ENCODE measurements at places on chromosomes 13 and 19. TPM values are rescaled to one million over a fixed set of nuclear protein-coding genes. Genes with fewer than 3 reads are reported as not detected.

- no peaks in the 10 kb centered on the region for H3K4me1 ChIP-seq
- DNase-seq = no peak
- no peaks in the 10 kb centered on the region for H3K36me3 ChIP-seq
- H3K27ac ChIP-seq = no peak overlapping the region
- H3K4me3 ChIP-seq = no peak overlapping the region
Observed at GRCh38 chr13:50303963-50304721, 288.9 kb downstream of the KCNRG start.

DNA sequence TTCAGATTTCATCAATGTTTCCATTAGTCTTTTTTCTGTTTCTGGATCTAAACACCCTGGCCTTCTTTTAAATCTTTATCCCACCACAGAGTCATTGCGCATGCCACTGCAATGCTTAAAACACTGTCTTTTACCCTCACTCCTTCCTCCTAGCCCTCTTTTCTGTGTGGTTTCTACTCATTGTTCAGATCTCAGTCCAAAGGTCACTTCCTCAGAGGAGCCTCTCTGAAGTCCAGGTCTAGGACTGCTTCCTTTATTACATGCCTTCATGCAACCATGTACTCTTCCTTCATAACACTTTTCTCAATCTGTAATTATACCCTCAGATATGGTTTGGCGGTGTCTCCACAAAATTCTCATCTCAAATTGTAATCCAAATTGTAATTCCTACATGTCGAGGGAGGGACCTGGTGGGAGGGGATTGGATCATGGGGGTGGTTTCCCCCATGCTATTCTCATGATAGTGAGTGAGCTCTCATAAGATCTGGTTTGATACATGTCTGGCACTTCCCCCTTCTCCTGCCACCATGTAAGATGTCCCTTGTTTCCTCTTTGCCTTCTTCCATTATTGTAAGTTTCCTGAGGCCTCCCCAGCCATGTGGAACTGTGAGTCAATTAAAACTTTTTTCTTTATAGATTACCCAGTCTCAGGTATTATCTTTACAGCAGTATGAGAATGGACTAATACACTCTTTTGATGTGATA is 808.9 kb downstream of the DIAPH3 start:
- no peak overlapping the region for H3K4me3 ChIP-seq
- no peaks in the 10 kb centered on the region for H3K36me3 ChIP-seq
- H3K27ac ChIP-seq = no peak overlapping the region
- no peak for DNase-seq
- H3K4me1 ChIP-seq = no peaks in the 10 kb centered on the region
- no peaks in the 10 kb centered on the region for H3K27me3 ChIP-seq

DNA sequence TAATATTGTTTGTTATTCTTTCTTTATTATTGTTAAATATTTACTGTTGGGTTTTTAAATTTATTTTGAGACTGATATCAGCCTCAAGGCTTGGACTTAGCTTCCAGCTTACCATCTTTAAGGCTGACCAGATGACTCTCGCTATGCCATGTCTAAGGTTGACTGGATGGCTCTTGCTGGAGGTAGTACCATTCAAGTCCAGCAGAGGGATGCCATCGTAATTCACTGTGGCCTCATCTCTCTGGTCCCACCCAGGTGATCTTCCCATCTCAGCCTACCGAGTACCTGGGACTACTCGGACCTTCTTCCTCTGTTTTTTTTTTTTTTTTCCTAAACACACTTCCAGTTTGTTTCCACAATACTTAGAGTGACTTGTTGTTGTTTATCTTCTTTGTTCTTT is 41.7 kb upstream of the ZNF91 start:
- no peaks in the 10 kb centered on the region for H3K36me3 ChIP-seq
- no peak overlapping the region for H3K4me3 ChIP-seq
- H3K4me1 ChIP-seq = no peaks in the 10 kb centered on the region
- no peak overlapping the region for H3K27ac ChIP-seq

GRCh38 chr13:91304741-91305140 is 42.7 kb upstream of the MIR17HG start:
- H3K27ac ChIP-seq = no peak overlapping the region
- H3K4me3 ChIP-seq = no peak overlapping the region
- H3K36me3 ChIP-seq = no peaks in the 10 kb centered on the region
- no peaks in the 10 kb centered on the region for H3K4me1 ChIP-seq
- no peak for DNase-seq
- H3K27me3 ChIP-seq = peaks cover 2% of the 10 kb centered on the region

- peaks cover 14% of the 10 kb centered on the region for H3K4me1 ChIP-seq
- H3K27me3 ChIP-seq = peaks cover 34% of the 10 kb centered on the region
- no peak for DNase-seq
- H3K4me3 ChIP-seq = no peak overlapping the region
- peaks cover 14% of the 10 kb centered on the region for H3K36me3 ChIP-seq
- no peak overlapping the region for H3K27ac ChIP-seq
Observed at GRCh38 chr19:14056741-14057356, 5.0 kb downstream of the PALM3 start.

DNA sequence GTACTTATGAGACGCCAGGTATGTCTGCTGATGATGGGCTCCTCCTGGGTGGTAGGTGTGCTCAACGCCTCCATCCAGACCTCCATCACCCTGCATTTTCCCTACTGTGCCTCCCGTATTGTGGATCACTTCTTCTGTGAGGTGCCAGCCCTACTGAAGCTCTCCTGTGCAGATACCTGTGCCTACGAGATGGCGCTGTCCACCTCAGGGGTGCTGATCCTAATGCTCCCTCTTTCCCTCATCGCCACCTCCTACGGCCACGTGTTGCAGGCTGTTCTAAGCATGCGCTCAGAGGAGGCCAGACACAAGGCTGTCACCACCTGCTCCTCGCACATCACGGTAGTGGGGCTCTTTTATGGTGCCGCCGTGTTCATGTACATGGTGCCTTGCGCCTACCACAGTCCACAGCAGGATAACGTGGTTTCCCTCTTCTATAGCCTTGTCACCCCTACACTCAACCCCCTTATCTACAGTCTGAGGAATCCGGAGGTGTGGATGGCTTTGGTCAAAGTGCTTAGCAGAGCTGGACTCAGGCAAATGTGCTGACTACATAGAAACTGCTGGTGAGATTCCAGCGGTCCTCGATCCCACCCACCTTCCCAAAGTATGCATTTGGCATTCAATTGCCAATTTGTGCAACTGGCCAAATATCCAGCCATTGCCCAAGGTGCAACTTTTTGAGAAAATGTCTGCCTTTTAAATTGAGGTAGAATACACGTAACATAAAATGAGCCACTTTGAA is 10.2 kb downstream of the OR2Z1 start:
- H3K4me3 ChIP-seq = no peak overlapping the region
- no peak overlapping the region for H3K27ac ChIP-seq
- H3K4me1 ChIP-seq = no peaks in the 10 kb centered on the region
- DNase-seq = peak; percentile 18
- H3K36me3 ChIP-seq = no peaks in the 10 kb centered on the region
- H3K27me3 ChIP-seq = no peaks in the 10 kb centered on the region

GRCh38 chr13:41231786-41232185 is 31.6 kb downstream of the MTRF1 start:
- no peaks in the 10 kb centered on the region for H3K4me1 ChIP-seq
- H3K4me3 ChIP-seq = no peak overlapping the region
- no peaks in the 10 kb centered on the region for H3K27me3 ChIP-seq
- H3K36me3 ChIP-seq = peaks cover 38% of the 10 kb centered on the region

DNA sequence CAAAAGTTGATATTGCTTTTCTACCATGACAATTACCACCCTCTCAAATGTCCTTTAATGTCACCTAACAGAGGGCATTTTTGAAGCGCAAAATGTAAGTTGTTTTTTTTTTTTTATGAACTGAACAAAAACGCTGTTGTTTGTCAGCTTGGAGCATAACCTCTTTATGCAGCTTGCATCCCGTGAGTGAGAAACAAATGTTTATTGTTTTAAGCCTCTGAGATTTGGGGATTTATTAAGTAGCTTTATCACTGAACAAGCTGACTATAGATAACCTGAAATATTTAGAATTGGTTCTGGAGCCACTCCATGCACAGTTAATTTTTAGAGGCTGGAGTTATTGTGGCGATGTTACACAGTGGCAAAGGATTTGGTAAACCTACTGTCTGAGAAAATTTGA is 80.1 kb upstream of the ATXN8OS start:
- no peak overlapping the region for H3K4me3 ChIP-seq
- no peak for DNase-seq
- no peaks in the 10 kb centered on the region for H3K36me3 ChIP-seq
- no peaks in the 10 kb centered on the region for H3K4me1 ChIP-seq
- H3K27me3 ChIP-seq = no peaks in the 10 kb centered on the region
- H3K27ac ChIP-seq = no peak overlapping the region

- H3K27me3 ChIP-seq = peaks cover 3% of the 10 kb centered on the region
- no peak for DNase-seq
- no peaks in the 10 kb centered on the region for H3K36me3 ChIP-seq
- H3K27ac ChIP-seq = no peak overlapping the region
- H3K4me3 ChIP-seq = no peak overlapping the region
- H3K4me1 ChIP-seq = no peaks in the 10 kb centered on the region
Observed at GRCh38 chr19:31160336-31160926, 188.8 kb downstream of the TSHZ3 start.

DNA sequence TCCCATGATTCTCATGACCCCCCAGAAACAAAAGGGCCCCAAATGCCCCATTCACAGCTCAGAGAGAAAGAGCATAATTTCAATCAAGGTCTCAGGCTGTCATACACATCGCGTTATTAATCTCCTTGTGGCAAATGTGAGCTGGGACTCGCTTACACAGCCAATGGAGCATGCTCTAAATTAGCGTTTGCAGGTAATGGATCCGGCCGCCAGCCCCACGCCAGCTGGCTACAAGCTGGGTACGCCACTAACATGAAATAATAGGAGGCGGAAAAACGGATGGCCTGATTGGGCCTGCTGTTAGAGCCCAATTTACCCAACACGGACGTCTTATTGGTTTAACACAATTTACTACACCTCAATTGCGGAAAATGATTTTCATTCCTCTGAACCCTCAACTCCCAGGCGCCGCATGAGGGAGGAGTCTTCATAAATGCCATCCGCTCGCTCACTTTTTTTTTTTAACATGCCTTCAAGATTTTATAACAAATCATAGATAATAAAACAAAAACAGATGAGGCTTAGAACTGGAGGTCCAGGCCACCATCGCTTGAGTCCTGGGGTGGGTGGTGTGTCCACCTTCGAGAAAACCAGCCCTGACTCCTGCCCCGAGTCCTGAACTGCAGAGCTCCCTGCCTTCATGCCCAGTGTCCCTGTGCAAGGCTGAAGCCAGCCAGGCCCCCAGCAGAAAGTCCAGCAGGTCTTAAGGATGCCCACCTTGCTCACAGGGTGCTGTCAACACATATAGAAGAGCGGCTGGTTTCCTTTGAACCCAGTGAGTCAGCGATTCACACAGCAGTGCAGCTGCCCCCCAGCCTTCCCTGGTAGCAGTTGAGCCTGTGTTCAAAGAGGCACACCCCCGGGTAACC is 62.1 kb downstream of the PEPD start:
- H3K4me1 ChIP-seq = peaks cover 2% of the 10 kb centered on the region
- H3K4me3 ChIP-seq = no peak overlapping the region
- no peak for DNase-seq
- H3K27me3 ChIP-seq = no peaks in the 10 kb centered on the region
- no peaks in the 10 kb centered on the region for H3K36me3 ChIP-seq

DNA sequence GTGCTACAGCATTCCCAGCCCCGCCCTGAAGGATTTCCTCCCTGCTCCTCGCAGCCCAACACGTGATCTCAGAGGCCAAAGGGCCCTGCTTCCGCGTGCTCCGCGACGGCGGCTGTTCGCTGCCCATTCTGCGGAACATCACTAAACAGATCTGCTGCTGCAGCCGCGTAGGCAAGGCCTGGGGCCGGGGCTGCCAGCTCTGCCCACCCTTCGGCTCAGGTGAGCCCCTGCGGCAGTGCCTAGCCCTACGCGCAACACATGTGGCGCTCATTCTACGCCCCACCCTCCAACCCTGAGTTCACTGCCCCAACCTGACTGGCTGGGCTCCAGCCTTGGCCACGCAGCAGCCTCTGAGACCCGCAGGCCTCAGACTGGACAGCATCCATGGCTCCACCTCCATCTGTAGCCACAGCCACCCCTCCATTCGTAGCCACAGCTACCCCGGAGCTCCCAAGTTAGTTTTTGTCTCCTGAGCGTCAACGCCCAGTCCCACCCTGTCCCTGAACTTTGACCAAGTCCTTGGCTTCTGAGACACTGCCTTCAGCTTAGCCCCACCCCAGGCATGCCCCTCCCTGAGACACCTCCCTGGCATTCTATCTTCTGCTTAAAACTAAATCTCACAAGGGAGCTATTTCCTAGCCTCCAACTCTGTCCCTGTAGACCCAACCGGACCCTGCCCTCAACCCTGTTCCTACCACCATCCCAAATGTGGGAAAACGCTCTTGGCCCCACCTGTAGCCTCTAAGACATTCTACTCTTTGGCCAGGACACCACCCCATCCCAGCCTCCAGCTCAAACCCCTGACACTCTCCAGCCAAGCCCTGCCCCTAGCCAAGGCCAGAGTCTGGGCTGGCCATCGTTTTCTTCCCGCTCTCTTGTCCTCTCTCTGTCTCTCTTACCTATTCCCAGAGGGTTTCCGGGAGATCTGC is 6.4 kb downstream of the LTBP4 start:
- H3K36me3 ChIP-seq = peaks cover 9% of the 10 kb centered on the region
- no peak for DNase-seq
- H3K27me3 ChIP-seq = peaks cover 5% of the 10 kb centered on the region

DNA sequence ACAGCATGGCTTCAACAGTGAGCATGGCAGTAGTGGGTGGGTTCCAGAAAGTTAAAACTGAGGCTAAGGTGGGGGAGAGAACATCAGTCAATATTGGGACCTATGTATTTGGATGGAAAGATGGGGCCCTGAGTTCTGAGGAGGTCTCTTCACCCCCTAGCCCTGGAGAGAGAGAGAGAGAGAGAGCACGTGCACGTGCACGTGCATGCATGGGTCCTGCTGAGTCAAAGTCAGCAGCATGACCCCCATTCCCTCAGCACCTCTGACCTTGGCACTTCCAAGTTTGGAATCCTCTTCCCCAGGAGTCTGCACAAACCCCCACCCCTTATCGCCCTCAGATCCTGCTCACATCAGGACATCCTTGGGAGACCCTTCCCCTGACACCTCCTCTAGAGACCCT is 32.5 kb upstream of the CEACAM1 start:
- H3K27ac ChIP-seq = no peak overlapping the region
- peaks cover 18% of the 10 kb centered on the region for H3K27me3 ChIP-seq
- no peaks in the 10 kb centered on the region for H3K4me1 ChIP-seq
- no peaks in the 10 kb centered on the region for H3K36me3 ChIP-seq
- no peak for DNase-seq

- no peak for DNase-seq
- H3K36me3 ChIP-seq = no peaks in the 10 kb centered on the region
- no peaks in the 10 kb centered on the region for H3K4me1 ChIP-seq
- no peak overlapping the region for H3K4me3 ChIP-seq
Observed at GRCh38 chr13:97134364-97135095, 87.6 kb upstream of the MBNL2 start.

DNA sequence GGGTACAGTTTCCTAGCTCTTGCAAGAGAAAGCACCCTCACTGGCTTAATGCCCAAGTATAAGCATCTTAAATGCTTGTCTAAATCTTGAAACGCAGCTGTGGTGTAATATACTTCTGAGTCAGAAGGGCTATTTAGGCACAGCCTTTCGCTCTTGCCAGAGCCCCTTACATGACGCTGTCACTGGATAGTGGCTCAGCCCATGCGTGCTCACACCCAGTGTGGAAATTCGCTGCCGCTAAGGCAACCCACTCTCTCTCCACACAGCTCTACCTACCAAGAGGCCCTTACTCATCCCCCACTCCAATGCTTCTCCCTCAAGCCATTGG is 24.0 kb downstream of the UQCRFS1 start:
- DNase-seq = no peak
- no peaks in the 10 kb centered on the region for H3K36me3 ChIP-seq
- H3K4me1 ChIP-seq = peaks cover 6% of the 10 kb centered on the region
- no peak overlapping the region for H3K27ac ChIP-seq
- no peaks in the 10 kb centered on the region for H3K27me3 ChIP-seq

Gene GRIK5
- total RNA-seq = 0.68 TPM

Gene UFM1
- total RNA-seq = 41.2 TPM

Gene MAP4K1
- 383 TPM for total RNA-seq

Data from activated CD4-positive, alpha-beta memory T cell treated with anti-CD3 and anti-CD28 coated beads, Interleukin-2, amount 10 ng/mL, durations not matched to agents 7 days and 5 days (primary cell).